Sigmoid colon (tissue), 7 donors: ENCODE measurements at places on chromosomes 11 and 22. TPM values are rescaled to one million over a fixed set of nuclear protein-coding genes. Genes with fewer than 3 reads are reported as not detected.

DNA sequence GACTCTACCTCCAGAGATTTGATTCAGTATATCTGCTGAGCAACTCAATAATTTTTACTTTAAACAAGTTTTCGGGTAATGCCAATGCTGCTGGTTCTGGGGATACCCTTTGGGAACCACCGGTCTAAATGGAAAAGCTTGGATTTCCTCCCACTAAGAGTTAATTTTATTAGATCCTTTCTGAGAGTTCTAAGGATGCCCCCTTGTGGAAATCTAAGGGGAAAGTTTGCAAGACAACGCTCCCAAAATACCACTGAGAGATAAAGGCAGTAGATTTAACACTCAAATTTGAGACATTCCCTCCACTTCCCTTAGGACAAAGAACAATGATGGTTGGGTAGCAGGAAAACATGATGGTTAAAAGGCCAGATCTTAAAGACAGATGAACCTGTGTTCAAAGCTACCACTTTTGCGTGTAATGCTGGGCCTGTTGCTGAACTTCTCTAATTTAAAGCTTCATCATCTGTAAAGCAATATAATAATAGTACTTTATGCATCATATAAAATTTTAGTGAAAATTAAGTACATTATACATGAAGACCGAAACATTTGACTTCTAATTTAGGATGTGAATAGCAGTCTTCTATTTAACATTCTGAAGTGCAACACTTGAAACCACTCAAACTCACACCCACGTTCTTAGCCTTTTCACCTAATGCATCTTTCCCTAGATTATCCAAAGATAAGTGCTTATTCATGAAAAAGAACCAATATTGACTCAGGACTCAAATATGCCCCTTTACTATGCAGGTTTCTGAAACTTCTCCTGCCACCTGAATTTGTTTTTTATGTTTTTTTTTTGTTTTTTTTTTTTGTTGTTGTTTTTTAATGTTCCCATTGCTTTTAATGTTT lies 110.1 kb upstream of the LUZP2 start:
- no peak for DNase-seq

GRCh38 chr11:2548596-2548995 lies 103.8 kb downstream of the KCNQ1 start:
- peak; percentile 48 for DNase-seq

MRPL40 gene
- 20.8 TPM for total RNA-seq

- no peak for DNase-seq
Measured at GRCh38 chr22:19419086-19419463, 12.5 kb downstream of the HIRA start.

CECR2 gene
- total RNA-seq: 1.5 TPM

OR5P2 gene
- total RNA-seq: not detected

SEPTIN3 gene
- total RNA-seq: 1.6 TPM
